ENCODE measurements at places on chromosomes 13 and 19.

DNA sequence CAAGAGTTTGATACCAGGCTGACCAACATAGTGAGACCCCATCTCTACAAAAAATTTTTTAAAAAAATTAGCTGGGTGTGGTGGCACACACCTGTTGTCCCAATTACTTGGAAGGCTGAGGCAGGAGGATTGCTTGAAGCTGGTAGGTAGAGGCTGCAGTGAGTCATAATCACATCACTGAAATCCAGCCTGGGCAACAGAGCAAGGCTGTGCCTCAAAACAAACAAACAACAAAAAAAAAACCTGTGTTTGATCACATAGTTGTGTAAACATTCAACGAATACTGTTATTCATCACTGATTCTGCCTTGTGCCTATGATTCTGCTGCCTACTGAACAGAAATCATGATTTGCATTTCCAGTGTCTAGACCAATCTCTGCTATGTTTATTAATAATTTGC is 134.0 kb downstream of the TBC1D4 start:
- ATAC-seq = no peak

DNA sequence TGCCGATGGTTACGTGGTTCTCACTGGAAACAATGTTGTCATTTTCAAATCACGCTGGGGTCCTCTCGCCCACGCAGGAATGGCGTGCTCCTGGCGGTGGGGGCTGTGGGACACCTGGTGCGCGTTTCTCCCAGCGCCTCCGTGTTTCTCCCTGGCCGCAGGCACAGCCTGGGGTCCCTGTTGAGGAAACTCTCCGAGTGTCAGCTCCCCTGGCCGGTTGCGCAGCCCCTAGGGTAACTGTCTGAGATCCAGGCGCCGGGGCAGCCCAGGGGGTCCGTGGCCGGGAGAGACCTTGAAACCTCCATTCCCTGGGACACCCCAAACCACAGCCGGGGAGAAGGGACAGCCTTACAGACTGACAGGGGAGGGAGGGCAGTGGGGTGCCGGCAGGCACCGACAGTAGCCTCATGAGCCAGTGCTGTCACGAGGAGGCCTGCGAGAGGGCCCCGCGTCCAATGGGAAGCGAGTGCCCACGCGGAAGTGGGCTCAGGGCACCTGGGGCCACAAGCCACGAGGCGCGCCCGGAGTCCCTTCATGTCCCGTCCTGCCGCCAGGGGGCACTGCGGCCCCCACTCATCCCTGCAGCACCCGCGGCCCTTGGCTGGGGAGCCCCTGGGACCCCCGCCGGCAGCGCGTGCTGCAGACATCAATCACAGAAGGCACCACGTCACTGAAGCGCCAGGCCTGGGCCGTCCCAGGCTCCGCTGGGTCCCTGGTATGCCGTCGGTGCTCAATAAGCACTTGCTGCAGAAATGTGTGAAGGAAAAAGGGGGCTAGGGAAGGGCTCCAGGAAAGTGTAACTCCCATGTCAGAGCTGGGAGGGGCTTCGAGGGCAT is 9.5 kb downstream of the ADAMTSL5 start:
- peak; percentile 58 for ATAC-seq

- ATAC-seq = peak; percentile 32
Observed at GRCh38 chr13:84865783-84866221, 933.4 kb downstream of the SLITRK6 start.

DNA sequence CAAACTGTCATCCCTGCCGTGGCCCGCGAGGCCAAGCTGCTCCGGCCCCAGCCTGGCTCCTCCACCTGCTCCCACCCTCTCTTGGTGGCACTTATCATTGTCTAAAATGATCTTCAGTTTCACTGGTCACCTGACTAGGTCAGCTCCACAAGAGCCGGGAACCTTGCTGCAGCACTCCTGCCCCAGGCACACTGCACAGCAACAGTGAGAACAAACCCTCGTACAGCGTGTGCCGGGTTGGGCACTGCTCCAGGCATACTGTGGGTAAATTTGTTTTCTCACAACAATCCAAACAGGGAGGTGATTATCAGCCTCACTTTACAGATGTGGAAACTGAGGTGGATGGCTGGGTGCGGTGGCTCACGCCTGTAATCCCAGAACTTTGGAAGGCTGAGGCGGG is 8.9 kb downstream of the DEDD2 start:
- ATAC-seq = no peak

DNA sequence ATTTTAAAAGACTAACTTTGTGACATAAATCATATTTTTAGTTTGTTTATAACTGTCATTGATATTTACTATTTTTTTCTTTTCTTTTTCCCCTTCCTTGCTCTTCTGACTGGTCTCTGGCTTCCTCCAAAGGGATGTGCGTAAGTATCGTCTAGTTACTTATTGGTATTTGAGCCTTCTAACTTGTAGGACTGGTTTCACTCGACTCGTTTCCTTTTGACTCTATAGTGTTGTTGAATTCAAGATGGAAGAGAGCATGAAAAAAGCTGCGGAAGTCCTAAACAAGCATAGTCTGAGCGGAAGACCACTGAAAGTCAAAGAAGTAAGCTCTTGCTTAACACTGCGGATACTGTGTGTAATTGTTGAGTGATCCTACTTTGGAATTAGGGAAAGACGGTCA is 18.6 kb downstream of the HNRNPM start:
- no peak for ATAC-seq

DNA sequence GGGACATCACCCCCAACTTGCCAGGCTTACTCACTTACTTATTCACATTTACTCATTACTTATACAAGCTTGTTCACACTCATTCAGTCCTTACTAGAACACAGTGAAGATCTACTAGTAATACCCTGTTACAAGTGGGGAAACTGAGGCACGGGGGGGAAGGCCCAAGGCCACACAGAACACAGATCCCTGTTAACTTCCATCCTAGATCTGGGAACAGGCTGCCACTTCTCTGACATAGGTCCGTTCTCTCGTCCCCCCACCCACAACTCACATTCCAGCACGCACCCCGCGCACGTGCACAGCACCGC is 1.5 kb upstream of the NRTN start:
- ATAC-seq = no peak

DNA sequence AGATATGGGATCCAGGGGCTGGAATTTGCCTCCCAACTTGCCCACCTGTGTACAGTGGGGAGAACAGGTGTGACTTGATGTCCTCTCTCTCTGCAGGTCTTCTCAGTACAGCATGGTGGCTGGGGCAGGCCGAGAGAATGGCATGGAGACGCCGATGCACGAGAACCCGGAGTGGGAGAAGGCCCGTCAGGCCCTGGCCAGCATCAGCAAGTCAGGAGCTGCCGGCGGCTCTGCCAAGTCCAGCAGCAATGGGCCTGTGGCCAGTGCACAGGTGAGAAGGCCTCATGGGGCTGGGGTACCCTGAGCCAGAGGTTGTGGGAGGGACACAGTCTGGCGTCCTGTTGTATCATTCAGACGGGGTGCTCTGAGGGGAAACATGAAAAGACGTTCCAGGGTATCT is 3.0 kb downstream of the LENG8 start:
- no peak for ATAC-seq

- peak; percentile 90 for ATAC-seq
Observed at GRCh38 chr19:16386619-16387240, 62.1 kb downstream of the KLF2 start.

GRCh38 chr19:2461751-2462634 is 5.2 kb upstream of the LMNB2 start:
- peak; percentile 77 for ATAC-seq

- no peak for ATAC-seq
Observed at GRCh38 chr13:94028234-94028633, 451.2 kb downstream of the DCT start.

DNA sequence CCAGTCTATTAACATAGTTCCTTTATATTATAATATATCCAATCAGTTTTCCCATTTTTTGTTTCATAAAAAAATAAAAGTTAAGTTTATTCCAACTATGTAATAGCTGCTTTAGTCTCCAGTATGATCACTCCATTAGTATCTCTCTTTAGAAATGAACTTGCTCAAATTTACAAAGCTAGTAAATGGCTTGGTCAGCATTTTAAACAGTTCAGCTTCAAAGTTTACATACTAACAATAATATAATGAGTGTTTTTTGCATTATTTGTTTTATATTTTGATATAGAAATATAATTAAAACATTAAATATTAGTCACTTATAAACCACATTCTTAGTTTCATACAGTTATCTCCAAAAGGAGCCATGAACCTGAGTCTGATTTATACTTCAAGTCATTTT is 1073.8 kb downstream of the SLITRK5 start:
- ATAC-seq = no peak

DNA sequence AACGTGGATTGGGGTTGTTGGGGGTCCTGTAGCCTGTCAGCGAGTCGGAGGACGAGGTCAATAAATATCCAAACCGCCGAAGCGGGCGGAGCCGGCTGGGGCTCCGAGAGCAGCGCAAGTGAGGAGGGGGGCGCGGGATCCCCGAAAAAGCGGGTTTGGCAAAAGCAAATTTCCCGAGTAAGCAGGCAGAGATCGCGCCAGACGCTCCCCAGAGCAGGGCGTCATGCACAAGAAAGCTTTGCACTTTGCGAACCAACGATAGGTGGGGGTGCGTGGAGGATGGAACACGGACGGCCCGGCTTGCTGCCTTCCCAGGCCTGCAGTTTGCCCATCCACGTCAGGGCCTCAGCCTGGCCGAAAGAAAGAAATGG is 754 bp upstream of the SIX5 start:
- ATAC-seq = no peak

DNA sequence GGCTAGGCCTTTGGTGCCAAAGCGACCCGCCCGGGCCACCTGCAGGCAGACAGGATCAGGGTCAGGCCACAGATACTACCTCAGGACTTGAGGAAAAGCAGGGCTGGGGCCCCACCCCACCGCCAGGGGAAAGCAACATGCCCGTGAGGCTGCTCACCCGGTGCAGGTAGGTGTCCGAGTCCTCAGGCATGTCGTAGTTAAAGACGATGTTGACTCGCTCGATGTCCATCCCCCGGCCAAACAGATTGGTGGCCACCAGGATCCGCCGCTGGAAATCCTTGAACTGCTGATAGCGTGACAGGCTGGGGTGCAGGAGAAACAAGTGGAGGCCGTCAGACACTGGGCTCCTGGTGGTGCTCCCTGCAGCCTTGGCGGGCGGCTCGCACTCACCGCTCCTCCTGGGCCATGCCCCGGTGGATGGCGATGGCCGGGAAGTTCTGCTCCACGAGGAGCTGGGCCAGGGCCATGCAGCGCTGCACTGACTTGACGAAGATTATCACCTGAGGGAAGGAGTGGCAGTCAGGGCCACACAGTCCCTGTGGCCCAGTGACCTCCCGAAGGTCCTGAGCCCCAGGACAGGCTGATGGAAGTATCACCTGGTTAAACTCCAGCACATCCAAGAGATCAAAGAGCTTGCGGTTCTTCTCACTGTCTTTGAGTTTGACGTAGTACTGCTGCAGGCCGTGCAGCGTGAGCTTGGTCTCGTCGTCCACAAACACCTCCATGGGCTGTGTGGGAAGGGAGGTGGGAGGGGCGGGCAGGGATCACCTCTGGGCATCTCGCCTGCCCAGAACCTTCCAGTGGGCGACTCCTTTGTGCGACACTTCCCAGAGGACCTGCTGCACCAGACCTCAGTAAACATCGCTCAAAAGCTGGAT is 9.8 kb downstream of the DDX39A start:
- no peak for ATAC-seq

DNA sequence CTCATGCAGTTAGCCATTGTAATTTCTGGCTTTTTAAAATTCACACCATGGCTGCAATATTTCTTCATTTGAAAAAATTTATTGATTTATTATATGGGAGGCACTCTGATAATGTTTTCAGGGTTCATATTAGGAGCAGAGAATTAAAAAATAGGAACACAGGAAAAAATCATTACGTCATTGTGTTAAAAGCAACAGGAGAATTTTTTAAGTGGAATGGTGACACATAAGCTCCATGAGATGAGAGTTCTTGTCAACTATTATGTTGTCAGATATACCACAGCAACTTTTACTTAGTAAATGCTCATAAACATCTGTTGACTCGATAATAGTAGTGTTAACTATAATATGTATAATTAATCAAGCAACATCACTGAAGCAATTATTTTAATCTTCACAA is 400.1 kb downstream of the TDRD3 start:
- no peak for ATAC-seq

- ATAC-seq = no peak
Observed at GRCh38 chr19:31424861-31425620, 75.8 kb upstream of the TSHZ3 start.

- no peak for ATAC-seq
Observed at GRCh38 chr13:85432881-85433280, 366.3 kb downstream of the SLITRK6 start.

DNA sequence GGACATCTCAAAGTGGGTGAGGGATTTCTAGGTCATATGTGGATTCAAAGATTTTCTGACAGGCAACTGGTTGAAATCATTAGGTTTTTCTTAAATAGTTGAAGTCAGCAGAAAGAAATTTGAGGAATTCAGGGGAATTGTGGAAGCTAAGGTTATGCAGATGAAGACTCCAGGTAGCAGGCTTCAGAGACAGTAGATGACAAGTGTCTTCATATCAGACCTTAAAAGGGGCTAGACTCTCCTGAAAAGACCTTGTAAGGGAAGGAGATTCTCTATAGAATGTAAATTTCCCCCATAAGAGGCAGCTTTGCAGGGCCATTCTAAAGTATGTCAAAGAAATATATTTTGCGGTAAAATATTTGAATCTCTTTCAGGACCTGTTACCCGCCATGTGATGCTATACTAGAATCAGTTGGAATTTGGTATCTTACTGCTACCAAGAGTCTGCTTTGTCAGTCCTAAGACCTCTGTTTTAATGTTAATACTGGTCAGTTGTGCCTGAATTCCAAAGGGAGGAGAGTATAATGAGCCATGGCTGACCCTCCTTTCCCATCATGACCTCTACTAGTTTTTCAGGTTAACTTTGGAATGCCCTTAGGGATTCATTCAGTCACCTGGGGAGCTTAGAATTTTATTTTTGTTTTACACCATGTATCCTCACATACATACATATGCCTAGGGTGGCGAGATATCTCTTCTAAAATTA is 1115.5 kb upstream of the SLC10A2 start:
- no peak for ATAC-seq

DNA sequence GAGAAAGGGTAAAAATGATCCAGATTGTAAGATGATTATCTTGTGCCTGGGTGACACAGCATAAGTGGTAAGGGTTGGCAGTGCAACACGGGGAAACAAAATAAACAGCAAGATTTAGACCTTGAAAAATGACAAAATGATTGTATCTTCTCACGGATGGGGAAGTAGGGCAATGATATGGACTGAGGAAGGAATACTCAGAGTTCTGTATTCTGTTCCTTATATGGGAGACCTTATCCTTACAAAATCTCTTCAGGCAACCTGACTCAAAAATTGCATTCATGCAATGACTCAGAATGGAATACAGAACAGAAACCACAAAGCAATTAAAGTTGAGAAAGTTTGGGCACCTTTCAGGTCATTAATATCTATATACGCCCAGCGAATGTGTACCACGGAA is 149.0 kb downstream of the HS6ST3 start:
- no peak for ATAC-seq

- ATAC-seq = no peak
Observed at GRCh38 chr13:87398047-87398446, 273.1 kb upstream of the SLITRK5 start.

GRCh38 chr13:34933349-34933748 is 8.7 kb upstream of the NBEA start:
- ATAC-seq = no peak

- peak; percentile 95 for ATAC-seq
Observed at GRCh38 chr13:94233401-94233800, 246.1 kb downstream of the DCT start.
